ENCODE measurements at places on chromosomes 7 and 10.

- no peak for DNase-seq
These were observed 173.1 kb downstream of the PTPRN2 start for GRCh38 chr7:158414486-158414961.

DNA sequence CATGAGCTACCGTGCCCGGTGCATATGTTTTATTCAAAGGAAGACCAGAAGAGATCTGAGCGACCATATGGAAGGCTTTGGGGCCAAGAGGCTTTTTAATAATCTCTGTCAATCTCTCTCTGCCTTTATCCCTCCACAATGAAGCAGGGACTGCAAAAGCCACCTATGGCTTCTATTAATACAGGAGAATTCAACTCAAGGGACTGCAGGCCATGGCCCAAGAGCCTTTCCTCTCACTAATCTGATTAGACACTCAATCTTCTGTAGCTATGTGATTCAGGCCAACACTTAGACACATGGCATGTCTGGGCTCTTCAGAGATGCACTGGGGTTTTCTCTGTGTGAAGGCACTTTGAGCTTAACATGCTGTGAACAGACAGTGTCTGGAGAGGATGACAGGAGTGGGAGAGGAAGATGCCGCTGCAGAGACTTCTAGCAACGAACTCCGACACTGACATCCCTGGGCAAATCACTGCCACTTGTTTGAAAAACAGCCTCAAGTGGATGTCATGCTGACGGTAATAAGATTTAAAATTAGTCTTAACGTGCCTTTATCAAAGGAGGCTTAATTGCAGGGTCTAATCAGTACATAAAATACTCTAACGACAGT is 114.4 kb upstream of the AOAH start:
- no peak for DNase-seq

- DNase-seq: no peak
These were observed 8.2 kb downstream of the FOXP2 start for GRCh38 chr7:114422507-114423501.

- DNase-seq: no peak
These were observed 107.5 kb downstream of the GRB10 start for GRCh38 chr7:50674896-50675835.

- peak; percentile 6 for DNase-seq
These were observed 129.8 kb downstream of the FRMD4A start for GRCh38 chr10:14200698-14201544.

DNA sequence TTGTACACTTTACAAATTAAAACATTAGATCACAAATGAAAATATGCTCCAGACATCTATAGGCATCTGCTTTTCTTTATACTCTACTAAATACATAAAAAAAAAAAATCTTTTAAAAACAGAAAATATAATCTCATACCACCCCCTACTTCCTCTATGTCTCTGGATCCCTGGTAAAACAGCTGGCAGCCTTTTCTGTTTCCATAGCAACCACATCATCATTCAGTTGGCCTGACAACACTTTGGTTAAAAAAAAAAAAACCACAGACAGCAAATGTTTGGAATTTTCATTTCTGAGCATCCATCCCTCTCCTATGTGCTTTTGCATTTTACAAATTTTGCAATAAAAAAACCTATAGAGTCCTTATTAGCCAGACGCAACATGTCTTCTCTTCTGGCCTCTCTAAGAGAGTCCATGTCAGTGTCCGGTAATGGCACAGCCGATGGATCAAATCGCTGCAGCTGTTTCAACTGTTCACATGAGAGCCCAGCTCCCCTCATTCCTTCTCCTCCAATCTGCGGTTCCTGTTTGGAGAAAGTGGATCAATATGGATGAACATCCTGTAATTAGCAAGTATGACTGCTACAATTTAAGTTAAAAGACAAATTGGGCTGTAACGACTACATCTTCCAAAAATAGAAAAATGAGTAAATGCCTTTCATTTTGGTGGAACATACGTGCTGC is 105.6 kb downstream of the NSUN6 start:
- DNase-seq: no peak

- no peak for DNase-seq
These were observed 52.9 kb downstream of the CYP2C9 start for GRCh38 chr10:94991243-94991888.

- DNase-seq: peak; percentile 56
These were observed 7.5 kb downstream of the DYNC2I1 start for GRCh38 chr7:158863611-158864506.

DNA sequence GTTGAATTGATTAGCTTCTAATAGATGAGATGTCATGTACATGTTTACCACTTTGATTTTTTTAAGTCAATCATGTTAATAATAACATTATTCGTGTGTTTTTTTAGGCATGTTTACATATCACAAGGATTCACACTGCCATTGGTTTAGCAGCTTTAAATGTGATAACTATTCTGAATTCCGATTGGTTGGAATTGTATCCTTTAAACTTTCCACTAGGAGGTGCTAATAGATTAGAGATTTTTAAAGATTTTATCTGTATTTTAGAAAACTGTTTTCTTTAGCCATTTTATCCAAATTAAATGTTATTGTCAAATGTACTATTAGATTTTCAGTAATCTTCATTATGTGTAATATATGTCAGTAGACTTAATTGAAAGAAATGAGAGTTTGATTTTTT is 83.2 kb downstream of the HECTD2 start:
- DNase-seq: no peak

DNA sequence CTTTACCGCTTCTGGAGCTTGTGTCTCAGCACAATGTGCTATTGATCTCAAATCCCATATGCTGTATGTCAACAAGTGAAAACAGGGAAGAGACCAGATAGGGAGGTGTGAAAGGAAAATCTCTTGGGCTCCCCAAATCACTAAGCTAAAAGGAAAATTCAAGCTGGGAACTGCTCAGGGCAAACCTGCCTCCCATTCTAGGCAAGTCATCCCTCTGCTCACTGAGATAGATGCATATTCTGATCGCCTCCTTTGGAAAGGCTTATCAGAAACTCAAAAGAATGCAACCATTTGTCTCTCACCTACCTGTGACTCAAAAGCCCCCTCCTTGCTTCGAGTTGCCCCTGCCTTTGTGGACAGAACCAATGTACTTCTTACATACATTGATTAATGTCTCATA is 161.1 kb upstream of the LYZL1 start:
- DNase-seq: no peak

- DNase-seq: no peak
These were observed 373.4 kb upstream of the PCDH15 start for GRCh38 chr10:55174419-55174818.

GRCh38 chr7:47211519-47211973 is 370.4 kb downstream of the TNS3 start:
- DNase-seq: no peak

DNA sequence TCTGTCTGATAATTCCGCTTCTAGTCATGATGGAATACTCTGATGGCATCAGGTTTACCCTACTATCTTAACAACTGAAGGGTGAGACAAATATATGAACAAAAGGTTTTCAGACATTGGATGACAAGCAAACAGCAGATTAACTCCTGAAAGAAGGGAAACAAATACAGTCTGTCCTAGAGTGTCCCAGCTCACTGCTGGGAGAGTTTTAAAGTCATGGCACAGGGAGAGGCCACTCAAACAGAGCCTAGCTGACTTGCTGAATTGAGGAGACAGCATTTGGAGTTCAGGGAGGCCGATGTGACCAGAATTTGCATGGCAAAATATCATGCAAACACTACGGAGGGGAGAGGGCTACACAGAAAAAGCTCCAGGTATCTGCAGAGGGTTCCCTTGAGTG is 73.1 kb downstream of the MDH2 start:
- no peak for DNase-seq

DNA sequence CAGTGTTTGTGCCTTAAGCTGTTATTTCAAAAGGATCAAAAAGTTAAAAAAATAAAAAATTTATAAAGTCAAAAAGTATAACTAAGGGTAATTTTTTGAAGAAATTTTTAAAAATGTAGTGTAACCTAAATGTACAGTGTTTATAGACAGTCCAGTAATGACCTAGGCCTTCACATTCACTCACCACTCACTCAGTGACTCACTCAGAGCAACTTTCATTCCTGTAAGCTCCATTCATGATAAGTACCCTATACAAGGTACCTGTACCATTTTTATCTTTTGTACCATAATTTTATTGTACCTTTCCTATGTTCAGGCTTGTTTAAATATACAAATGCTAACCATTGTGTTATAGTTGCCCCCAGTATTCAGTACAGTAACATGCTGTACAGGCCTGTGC is 21.5 kb downstream of the DNAJC9 start:
- DNase-seq: no peak

DNA sequence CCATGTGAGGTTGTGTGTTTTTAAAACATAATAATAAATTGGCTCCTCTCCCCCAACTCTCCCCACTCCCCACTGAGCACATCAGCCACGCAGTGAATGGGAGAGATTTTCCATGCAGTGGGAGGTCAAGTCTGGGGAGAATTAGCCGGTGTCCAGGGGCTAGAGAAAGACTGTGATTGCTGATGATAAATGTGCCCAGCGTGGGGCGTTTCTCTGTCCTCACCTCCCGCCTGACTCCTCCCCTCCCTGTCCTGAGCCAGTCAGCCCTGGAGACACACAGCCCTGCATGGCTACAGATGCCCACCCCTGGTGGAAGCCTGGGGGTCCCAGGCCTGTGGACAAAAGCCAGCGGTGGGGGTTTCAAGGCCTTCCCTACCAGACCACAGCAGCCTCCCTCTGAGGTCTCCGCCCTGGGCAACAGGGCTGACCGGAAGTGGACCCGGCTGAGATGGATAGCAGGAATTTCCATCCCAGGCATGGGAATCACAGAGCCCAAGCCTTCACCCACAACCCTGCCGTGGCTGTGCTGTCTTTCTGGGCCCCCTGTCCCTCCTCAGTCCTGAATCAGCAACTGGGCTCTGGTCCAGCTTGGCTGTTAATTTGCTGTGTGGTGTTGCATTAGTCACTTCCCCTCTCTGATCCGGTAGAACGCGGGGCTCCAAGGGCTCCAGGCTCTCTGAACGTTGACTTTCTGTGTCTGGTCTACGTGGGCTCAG is 46.8 kb upstream of the SLC29A3 start:
- peak; percentile 91 for DNase-seq

DNA sequence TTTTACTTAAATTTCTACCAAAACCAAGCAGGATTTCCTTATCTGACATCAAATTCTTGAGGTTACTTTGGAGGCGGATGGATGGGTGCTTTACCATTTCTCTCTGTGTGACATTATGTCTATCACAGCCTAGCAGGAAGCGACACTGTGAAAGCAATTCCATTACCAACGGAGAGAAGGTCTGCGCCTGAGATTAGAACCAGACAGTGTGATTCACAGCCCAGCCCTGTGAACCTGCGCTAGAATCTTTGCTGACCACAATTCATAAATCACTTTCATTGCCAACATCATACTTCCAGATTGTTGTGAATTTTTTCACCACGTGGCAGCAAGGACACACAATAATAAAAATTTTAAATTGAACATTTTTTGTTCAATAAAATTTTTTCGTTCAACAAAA is 126.5 kb downstream of the CUBN start:
- DNase-seq: peak; percentile 93

DNA sequence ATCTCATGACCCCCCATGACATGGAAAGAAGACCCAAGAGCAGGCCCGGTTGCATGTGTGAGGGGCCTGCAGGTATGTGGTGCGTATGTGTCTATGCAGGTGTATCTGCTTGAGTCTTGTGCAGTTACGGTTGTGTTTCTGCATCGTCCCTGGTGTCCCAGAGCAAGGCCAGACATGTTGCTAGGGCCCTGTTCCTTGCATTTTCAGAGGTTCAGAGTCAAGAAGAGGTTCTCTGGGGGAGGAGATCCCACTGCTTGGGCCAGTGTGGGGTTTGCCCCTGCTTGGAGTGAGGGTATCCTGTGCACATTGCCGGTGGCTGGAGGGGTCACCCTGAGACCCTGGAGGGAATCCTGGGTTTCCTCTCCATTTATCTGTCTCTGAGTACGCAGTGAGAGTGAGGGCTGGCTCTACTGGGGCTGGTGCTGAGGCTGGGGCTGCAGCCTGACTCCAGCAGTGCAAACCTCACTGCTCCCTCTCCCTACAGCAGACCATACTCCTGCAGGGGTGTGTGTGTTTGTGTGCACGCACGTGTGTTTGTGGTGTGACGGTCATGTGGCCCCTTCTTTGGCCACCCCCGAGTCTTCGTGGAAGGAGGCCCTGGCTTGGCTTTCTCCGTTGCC is 4.1 kb downstream of the TRIM8 start:
- no peak for DNase-seq

DNA sequence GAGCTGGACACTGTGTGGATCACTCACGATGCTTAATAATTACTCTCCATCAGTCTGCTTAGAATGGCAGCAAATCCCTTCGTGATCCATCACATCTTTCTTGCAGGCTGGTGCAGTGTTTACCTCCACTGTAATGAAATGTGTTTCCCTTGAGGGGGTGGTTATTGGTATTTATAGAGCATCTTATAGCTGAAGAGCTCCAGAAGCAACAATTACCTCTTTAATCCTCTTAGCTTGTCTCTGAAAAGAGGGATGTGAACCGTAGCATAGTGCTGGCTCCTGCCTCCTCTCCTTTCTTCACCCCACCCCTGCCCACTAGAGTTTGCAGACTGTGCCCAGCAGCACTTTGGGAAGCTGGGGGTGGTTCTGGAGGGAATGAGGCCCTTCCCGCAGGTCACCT is 132.6 kb downstream of the CAMK1D start:
- DNase-seq: no peak

GRCh38 chr7:41708581-41709358 is 5.9 kb upstream of the INHBA start:
- no peak for DNase-seq

- DNase-seq: no peak
These were observed 552.7 kb downstream of the MAGI2 start for GRCh38 chr7:78900806-78901205.

- no peak for DNase-seq
These were observed 161.0 kb downstream of the TEX36 start for GRCh38 chr10:125521721-125522680.

DNA sequence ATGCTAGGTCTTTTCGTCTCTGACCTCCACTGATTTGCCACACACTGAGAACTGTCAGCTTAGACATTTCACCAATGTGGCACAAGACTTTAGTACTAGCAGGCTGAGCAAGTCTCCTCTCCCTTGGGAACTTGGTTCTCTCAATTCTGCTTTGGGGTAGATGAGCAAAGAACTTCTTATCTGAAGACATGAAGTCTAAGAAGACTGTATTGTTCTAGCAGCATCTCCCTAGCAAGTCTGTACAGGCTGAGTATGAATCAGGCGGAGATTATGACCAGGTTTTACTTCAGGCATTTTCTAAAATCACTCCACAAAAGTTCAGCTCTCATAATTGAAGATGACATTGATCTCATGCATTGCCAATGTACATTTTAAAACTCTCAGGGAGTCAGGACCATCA is 23.8 kb upstream of the STN1 start:
- no peak for DNase-seq

- DNase-seq: no peak
These were observed 1.3 kb downstream of the FIGNL1 start for GRCh38 chr7:50448823-50449222.

- DNase-seq: no peak
These were observed 164.7 kb upstream of the PLXDC2 start for GRCh38 chr10:19651549-19651948.

All from dermis microvascular lymphatic vessel endothelial cell (primary cell).